ENCODE measurements at places on chromosomes 5 and 9.

GRCh38 chr9:36659500-36659899, 86.8 kb downstream of the MELK start:
- no peak for DNase-seq

DNA sequence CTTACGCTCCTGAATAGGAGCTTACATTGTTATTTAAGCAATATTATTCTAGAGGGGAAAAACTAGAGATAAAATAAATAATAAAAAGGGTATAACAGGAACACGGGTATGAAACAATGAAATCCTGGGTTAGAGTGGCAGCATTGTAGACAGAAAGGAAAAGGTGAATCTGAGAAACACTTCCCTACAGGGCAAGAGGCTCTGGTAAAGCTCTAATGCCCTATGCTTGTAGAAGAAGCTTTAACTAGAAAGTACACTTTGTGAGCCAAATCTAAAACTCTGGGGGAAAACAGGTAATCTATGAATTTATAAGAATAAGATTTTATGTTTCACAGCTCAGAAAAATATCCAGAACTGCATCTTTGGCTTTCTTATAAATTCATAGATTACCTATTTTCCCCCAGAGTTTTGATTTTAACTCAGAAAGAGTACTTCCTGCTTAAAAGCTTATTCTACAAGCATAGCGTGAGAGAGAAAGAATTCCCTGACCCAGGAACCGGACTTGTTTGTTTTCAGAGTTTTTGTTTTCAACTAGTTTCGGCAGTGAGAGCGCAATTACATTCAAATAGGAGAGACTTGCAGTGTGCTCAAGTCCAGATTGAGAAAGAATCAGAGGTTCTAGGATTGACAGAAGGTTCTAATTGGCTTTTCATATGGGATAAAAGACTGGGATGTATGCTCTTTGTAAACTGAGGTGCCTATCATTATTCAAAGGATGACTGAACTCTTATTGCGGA, 651.0 kb upstream of the RORB start:
- DNase-seq: no peak

GRCh38 chr5:163172540-163173338, 264.7 kb upstream of the CCNG1 start:
- no peak for DNase-seq

GRCh38 chr9:69198521-69199220, 24.6 kb downstream of the TJP2 start:
- no peak for DNase-seq

All from CD8-positive, alpha-beta T cell (primary cell).